NCI-H510A (cell line): ENCODE measurements at places on chromosomes 16 and 17.

DNA sequence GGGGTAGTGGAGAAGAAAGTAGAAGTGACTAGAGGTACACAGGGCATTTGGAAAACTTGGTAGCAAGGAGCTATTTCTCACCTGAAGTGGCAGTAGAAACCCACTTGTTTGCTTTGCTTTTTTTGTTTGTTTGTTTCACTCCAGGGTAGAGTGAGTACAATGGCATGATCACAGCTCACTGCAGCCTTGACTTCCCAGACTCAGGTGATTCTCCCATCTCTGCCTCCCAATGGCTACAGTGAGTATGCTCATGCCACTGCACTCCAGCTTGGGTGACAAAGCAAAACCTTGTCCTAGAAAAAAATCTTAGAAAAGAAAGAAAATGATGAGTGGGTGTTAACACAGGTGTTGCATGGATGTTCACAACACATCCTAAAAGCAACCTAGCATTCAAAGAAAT is 40.4 kb downstream of the SCNN1G start:
- DNase-seq, result no peak

GRCh38 chr17:43750153-43750552 is 8.4 kb downstream of the SOST start:
- DNase-seq, result no peak

DNA sequence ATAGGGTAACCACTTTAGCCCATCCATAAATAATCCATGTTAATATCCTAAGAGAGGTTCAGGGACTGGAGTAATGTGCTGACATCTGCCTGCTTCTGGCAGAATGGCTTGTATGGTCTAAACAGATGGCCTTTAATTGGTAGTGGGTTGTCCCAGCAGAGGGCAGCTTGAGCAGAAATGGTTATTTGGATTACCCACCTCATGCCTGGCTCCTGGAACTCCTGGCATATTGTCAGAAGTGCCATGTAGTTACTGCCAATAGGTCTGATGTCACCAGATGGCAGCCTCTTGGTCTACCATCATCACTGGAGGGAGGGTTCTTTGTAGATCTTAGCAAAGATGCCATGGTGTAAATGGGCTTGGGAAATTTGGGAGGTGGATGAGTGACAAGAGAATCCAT is 157.5 kb upstream of the SOX9 start:
- no peak for DNase-seq

- DNase-seq, result no peak
Measured at GRCh38 chr17:8464941-8465340, 29.3 kb downstream of the NDEL1 start.
